ENCODE measurements at places on chromosomes 7 and 10.

DNA sequence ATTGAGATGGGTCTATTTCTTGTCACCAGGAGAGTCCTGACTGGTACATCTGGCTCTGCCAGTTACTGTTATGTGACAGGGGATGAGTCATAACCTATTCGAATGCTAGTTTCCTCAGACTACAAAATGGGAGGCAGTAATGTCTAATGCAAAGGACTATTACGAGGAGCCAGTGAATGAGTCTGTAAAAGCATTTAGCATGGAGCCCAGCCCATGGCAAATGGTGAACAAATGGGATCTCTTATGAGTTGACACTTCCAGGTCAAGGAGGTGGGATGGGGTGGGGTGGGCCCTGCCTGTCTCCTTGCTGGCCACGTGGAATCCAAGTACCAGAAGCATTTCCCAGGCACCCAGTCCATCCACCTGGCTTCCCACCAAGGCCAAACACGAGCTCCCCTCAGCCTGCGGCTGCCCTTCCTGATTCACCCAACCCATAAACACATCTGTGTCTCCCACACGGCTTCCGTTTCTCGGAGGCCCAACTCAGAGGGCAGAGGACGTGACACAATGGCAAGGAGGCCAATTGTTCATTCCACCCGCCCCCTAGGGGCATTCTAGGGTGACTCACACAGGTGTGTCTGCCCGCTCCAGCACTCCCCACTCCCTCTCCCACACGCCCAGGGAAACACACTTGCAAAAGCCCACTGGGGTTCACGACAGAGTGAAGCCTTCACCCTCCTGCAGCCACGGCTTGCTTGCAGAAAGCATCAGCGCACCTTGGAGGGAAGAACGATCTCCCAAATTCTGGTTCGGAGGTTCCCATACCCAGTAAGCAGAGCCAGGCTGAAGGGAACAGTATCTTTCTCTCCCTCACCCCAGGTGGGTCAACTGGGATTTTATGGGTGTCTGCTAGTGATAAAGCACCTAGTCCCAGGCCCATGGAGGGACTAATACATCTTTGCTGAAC, 109.8 kb downstream of the SH3PXD2A start:
- DNase-seq: peak; percentile 28

DNA sequence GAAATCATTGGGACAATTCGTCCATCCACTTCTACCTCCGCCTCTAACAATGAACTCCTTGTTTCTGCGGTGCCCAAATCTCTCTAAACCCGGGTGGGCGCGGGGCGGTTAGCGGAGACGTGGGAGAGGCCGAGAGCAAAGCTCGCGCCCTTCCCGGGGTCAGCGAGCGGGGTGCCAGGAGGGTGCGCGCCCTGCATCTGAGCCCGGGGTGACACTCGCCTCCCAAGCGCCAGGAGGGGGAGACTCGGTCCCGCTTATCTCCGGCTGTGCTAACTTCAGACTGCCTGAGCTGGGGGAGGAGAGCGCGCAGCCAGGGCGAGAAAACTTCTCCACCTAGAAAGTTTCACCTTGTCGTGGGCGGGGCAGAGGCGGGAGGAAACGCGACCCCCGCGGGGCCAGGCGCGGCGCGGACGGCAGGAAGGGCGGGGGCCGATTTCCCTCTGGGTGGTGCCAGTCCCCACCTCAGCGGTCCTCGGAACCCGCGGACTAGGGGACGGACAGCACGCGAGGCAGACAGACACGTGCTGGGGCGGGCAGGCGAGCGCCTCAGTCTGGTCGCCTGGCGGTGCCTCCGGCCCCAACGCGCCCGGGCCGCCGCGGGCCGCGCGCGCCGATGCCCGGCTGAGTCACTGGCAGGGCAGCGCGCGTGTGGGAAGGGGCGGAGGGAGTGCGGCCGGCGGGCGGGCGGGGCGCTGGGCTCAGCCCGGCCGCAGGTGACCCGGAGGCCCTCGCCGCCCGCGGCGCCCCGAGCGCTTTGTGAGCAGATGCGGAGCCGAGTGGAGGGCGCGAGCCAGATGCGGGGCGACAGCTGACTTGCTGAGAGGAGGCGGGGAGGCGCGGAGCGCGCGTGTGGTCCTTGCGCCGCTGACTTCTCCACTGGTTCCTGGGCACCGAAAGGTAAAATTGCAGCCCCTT, at the start of gene MET:
MET (plus strand) TSS at position 516 of the 915 bp plus-strand sequence. CDS start 26,889 bp downstream, outside the sequence.
- peak; percentile 12 for DNase-seq

DNA sequence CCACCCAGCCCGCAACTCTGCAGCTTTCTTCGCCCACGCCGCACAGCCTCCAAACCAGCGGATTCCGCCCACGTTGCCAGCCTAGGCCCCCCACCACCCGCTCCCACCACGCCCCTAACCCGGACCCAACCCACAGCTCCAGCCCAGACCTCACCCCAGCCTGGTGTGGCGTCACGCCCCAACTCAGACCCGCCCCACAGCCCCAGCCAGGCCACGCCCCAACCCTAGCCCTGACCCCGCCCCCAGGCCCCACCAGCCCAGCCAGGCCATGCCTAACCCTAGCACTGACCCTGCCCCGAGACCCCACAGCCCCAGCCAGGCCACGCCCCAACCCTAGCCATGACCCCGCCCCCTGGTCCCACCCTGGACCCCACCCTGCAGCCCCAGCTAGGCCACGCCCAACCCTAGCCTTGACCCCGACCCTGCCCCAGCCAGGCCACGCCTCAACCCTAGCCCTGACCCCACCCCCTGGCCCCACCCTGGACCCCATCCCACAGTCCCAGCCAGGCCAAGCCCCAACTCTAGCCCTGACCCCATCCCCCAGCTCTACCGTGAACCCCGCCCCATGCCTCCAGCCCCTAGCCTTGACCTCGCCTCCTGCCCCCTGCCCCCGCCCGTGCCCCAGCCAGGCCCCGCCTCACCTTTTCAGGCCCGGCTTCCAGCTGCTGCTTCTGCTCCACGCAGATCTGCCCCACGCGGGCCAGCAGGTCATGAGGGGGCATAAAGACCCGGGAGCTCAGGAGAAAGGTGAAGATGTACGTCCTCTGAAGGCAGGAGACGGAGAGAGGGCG, 64.0 kb downstream of the RASGEF1A start:
- DNase-seq: no peak

DNA sequence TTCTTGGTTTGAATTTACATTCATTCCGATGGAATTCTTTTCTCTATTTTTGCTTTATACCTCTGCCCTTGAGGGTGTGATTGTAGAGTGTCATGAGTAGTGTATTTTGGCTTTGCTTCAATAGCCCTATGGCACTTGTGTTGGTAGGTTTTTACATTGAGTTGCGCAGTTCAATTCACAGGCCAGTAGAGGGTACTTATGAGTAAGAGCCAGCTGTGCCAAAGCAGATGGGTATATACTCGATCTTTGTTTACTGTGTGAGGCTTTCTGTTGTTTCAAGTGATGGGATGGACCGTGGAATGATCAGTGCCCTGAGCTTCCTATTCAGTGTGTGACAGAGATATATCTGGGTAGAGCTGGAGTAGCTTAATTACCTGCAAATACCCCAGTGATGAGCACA, 4.3 kb upstream of the AKR1C3 start:
- DNase-seq: no peak

GRCh38 chr10:103849880-103850571, 5.3 kb downstream of the SH3PXD2A start:
- DNase-seq: no peak

DNA sequence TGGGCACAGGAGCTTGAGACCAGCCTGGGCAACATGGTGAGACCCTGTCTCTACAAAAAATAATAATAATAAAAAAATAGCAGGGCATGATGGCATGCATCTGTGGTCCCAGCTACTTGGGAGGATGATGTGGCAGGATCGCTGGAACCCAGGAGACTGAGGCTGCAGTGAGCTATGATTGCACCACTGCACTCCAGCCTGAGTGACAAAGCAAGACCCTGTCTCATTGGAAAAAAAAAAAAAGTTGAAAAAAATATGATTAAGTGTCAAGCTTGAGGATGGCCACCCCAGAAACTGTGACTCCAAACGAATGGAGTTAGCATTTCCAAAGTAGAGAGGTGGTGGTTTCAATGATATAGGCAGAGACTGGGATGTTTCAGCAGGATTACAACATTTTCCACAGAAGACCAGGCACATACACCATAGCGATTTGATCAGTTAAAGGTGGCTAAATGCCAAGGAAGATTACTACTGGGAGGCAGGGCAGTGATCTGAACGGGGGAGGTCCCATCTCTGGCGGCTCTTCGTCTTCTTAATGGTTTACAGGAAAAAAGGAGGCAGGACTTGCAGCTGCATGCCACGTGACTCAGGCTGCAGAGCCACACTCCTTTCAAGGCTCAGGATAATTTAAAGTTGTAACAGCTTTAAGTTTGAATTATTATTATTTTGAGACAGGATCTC, 250.6 kb upstream of the GALNT17 start:
- DNase-seq: no peak

GRCh38 chr7:157625973-157626742, 289.4 kb downstream of the DNAJB6 start:
- no peak for DNase-seq

DNA sequence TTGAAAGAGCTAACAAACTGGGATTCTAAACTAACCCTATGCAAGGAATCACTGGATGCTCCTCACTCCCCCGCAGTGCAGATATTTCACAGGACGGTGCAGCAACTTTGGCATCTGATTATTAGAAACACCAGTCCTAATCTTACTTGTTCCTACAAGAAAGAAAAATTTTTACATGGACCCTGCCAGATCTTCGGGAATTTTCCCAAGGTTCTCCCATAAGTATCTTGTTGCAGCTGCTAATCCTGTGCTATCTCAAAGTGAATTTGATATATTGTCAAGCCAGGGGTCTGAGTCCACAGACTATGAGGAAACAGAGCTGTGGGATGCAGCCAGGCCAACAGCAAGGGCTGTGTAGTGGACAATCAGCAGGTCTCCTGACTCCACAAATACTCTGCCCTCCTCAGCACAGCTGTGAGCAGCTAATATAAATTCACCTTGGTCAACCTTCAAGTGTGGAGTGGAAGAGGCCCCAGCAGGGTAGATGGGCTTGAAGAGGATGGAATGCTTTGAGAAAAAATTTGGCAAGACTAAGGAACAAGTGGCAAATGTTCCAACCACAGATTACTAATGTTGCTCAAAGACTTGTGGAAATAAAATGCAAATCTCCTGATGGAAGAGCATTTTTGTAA, 25.6 kb downstream of the VSTM4 start:
- DNase-seq: no peak

DNA sequence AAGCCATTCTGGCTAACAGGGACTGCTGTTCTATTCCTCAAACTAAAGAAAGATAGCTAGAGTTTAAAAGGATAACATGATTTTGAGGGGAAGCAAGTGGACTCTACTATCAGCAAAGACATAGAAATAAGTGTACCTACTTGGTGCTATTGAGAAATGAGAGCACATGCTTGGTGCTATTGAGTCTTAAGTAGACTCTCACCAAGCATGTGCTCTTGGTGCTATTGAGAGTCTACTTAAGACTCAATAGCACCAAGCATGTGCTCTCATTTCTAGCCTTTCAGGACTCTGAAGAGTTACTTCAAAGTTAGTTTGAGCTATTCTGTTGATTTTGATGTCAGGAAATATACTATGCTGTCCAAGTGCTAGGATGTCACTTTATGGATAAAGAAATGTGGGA, 733.0 kb upstream of the ZWINT start:
- no peak for DNase-seq

DNA sequence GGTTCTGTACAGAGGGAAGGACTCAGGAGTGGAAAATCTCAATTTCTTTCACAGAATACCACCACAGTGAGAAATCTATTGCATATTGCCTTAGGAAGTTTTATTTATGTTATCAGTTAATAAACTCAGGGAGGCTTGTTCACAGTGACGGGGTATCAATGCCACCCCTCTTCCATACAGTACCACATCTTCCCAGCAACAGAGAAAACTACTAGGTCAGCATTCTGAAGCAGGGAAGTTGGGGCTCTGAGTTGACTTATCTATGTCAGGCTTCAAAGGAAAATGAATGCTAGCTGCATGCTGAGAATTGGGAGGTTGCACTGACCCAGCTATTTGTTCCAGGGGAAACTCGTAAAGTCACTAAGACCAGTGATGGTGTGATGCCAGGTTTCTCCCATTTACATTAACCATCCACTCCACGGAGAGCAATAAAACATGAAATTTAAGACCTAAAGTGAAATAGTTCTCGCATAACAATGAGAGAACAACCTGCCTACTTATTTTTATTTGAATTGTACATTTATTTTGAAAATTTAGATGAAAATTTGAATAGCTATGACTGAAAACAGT, 266.7 kb downstream of the RNLS start:
- no peak for DNase-seq

DNA sequence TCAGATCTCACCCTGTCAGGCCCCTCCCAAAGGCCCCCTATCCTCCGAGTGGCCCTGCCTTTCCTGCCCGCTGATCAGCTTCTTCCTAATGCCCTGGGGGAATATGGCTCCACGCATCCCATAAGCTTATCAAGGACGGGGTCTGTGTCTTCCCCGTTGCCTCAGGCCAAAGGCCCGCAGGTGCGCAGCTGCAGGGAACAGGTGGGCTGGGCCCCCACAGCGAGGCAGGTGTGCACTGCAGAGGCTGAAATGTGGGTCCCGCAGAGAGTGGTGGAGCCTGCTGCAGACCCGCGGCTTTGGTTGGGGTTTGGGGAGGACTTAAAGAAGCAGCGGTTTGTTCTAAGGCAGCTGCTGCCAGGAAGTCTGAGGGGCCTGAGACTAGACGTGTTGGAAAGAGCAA, 220.8 kb upstream of the TCERG1L start:
- DNase-seq: no peak

DNA sequence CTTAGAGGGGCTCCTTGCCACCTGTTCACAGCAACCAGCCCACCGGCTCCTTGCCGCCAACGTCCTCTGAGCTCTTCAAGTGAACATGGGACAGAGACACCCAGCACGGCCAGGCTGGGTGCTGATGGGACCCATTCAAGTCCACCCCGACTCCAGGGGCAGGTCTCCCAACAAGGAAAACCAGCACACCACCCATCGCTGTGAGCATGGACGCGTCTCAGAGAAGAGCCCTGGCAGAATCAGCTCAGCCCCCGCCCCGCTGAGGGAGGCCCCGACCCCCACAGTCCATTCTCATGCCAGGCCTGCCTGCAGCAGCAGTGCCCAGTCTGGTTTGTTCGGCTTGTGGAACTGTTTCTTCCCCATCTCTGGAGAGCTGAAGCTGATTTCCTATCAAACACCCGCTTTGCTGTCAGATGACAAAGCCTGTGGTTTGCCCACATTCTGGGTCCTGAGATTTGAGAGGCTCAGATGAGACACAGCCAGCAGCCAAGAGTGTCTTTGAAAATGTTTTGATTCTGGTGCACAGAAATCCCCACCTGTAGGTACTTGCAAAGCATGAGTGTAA, 216.6 kb downstream of the ZMYND11 start:
- no peak for DNase-seq

GRCh38 chr10:30002426-30003266, 56.7 kb downstream of the JCAD start:
- DNase-seq: peak; percentile 31

DNA sequence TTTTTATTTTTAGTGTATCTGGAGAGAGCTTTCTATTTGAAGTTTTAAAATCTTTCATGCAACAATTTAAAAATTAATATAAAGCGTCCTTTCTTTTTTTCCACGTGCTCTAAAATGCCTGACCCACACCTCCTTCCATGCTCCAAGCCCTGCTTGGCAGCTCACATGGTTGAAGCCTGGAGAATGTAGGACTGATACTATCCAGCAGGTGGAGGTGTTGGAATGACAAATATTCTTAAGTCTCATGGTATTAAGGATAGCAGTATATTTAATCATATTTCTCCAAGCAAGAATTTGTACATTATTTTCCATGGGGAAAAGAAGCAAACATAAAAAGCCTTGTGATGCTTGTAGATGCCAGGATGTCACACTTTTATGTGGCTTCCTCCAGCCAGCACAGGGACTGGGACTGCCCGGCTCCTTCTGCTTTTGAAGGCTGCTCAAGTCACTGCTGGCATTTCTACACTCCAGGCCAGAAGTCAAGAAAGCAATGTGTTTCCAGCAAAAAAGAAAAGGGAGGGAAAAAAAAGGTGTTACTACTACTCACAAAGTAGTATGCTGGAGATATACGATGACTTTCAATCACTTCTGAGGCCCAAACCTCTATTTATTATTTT, 49.7 kb downstream of the BZW2 start:
- no peak for DNase-seq

All from stimulated activated CD4-positive, alpha-beta T cell treated with anti-CD3 and anti-CD28 coated beads, Interleukin-15, amount 100 ng/mL, for 1 hour (primary cell).